ENCODE measurements at places on chromosomes 1 and 21.

- DNase-seq = no peak
Measured at GRCh38 chr1:6507037-6507428, 15.6 kb upstream of the PLEKHG5 start.

DNA sequence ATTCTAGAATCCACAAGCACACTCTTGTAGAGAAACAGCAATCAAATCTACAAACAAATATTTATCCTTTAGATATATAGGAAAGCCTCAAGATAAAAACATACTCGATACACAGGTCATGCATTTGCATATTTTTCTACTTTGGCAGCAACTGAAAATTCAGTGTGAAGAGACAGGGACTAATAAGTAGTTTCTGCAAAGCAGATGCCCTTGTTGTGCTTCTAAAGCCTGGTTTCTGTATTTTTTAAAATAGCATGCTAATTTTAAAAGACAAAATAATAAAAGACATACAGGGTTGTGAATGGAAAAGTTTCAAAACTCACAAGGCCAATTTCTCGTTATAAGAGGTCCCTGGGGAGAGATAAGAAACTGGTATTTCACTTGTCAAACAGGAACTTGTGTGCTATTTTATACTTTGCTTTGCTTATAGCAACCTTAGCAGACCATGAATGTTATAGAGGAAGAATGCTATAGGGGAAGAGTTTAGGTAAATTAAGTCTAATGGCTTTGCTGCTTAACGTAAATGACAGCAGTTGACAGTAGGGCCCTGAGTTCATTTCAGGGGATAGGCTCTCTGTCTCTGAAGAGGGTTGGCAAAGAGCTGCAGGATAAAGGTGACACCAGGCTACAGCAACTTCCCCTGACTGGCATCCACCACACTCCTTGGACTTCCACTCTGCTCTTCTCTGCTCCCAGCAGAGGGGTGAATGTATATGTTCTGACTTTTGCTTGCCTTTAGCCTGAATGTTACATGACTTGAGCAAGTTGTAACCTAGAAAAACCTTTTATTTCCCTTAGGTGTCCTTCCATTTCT, 9.4 kb upstream of the RGS13 start:
- no peak for DNase-seq

- DNase-seq = no peak
Measured at GRCh38 chr1:93904228-93904627, 5.0 kb downstream of the GCLM start.

DNA sequence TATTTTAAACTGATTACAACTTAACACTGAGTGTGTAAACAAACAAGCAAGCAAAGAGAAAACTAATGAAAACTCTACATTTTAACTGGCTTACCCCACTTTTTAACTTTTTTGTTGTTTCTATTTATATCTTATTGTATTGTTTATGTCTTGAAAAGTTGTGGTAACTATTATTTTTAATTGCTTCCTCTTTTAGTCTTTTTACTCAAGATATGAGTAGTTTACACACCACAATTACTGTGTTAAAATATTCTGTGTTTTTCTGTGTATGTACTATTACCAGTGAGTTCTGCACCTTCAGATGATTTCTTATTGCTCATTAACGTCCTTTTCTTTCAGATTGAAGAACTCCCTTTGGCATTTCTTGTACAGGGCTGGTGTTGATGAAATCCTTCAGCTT, 4.7 kb upstream of the HHAT start:
- no peak for DNase-seq

DNA sequence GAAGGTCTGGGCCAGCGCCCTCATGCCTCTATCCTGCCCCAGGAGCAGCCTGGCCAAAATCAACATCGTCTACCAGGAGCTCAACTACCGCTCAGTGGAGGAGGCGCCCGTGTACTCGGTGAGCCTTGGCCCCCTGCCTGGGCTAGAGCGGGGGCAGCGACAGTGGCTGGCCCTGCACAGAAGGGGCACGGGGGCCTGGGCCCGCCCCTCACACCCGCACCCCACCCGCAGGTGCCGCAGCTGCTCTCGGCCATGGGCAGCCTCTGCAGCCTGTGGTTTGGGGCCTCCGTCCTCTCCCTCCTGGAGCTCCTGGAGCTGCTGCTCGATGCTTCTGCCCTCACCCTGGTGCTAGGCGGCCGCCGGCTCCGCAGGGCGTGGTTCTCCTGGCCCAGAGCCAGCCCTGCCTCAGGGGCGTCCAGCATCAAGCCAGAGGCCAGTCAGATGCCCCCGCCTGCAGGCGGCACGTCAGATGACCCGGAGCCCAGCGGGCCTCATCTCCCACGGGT, 10.8 kb downstream of the SCNN1D start:
- no peak for DNase-seq

DNA sequence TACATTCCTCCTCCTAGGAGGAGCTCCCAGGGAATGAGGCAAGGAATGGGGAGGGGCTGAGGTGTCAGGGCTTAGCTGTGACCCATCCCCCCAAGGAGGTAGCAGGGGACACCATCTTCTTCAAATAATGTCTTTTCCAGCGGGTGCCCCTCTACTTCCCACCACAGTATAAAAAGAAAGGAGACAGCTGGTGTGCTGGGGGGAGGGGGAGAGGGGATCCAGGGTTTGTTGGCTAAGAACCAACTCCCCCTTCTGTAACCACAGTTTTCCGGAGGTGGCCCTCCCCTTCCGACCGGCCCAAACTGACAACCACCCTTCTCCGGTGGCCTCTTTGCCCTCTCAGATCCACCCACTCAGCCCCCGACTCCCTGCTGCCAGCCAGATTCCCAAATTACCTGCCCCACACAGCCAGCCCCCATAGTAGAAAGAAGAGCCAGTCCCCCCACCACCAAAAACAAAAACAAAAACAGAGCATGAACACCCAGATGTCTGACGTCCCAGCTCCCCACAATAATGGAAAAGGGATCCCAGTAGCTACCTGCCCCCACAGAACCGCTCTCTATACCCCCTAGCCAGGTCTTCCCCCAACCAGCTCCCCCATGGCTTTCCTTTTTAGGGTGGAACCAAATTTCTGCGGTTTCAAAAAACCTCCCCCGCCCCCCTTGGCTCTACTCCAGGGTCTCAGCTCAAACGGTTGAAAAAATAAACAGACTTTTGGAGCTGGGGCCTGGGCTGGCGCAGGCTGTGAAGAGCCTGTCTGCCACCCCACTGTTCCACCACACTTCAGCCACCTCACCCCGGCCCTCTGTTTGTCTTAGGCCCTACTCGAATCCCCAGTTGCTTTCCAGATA, 2.1 kb downstream of the ARHGEF2 start:
- peak; percentile 61 for DNase-seq

DNA sequence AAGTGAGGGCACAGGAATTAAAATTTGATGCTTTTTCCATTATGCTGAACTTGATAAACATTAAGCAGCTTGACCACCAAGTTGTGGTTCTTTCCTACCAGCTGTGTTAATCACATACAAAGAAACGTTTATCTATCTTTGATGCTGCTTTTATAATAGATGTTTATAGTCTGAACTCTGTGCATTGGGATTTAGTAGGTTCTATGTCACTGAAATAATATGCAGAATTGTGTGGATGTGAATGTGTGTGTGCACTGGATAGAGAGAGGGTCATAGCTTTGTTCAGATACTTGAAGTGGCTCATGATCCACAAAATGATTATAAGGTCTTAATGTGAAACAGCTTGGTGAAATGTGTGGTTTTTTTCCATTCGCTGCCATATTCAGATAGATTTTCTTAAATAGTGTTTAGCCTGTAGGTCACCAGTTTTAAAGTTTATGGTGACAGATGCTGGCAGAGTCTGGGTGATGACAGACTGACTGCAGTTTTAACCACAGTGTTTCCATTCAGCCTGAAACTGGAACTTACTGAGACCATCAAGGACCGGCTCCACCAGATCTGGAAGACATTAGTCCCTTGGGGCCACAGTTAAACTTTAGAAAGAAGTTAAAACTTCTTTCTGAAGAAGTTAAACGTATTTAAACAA, 10.2 kb downstream of the DDI2 start:
- DNase-seq = no peak

DNA sequence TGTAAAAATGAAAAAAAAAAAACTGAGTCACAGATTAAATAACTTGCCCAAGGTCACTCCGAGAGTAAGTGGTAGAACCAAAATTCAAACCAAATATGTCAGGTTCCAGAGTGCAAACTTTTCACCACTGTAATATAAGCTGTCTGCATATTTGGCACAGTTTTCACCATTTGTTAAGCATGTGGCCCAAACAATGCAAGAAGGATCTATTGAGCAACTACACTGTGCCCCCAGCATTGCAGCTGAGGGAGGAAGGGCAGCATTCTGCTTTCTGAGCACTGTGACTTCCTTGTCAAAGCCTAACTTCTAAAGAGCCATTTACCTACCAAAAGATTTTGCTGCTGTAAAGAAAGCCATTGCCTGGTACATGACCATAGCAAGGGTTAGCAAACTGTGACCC, 133.4 kb downstream of the SYT2 start:
- DNase-seq = no peak
